NAMALWA (cell line): ENCODE measurements at places on chromosomes 5 and 9.

GRCh38 chr5:167819406-167819805, 472.0 kb upstream of the WWC1 start:
- DNase-seq, result no peak

DNA sequence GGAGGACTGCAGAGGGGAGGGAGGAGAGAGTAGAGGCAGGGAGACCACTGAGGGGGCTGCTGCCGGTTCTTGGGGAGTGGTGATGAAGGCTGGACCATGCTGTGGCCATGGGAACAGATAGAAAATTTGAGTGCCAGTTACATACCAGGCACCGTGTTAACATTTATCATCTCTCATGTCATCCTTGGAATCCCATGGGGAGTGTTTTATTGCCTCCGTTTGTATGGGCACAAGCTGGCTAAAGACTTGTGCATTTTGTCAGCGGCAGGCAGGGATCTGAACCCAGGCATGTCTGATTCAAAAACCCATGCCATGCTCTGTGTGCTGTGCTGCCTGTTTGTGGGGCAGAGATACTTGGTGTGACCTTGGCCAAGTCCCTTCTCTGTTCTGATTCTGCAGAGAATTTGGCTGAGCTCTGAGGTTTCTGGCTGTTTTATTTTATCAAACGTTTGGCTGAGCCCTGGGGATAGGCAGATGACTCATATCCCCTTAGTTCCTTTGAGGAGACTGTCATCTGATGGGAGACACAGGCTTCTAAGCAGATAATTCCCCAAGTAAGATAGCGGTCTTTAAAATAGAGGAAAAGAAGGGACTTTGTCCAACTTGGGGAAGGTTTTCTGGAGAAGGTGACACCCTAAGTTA, 22.2 kb downstream of the COL27A1 start:
- no peak for DNase-seq

DNA sequence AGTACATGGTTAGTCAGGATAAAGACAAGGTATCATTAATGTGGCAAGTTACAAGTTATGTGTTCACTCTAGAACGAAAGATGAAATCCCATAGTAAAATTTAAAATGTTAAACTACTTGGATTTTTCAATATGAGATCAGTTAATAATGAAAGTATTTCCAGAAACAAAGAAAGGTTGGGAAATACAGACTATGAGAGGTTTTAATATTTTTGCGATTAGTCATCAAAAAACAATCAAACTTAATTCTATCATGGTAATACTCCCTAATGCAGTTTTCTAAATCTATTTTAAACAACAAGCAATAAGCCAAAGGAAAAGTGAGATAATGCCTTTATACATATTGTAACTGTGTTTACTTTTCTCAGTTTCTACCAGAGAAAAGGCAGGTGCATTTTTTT, 10.6 kb downstream of the CDH12 start:
- no peak for DNase-seq

DNA sequence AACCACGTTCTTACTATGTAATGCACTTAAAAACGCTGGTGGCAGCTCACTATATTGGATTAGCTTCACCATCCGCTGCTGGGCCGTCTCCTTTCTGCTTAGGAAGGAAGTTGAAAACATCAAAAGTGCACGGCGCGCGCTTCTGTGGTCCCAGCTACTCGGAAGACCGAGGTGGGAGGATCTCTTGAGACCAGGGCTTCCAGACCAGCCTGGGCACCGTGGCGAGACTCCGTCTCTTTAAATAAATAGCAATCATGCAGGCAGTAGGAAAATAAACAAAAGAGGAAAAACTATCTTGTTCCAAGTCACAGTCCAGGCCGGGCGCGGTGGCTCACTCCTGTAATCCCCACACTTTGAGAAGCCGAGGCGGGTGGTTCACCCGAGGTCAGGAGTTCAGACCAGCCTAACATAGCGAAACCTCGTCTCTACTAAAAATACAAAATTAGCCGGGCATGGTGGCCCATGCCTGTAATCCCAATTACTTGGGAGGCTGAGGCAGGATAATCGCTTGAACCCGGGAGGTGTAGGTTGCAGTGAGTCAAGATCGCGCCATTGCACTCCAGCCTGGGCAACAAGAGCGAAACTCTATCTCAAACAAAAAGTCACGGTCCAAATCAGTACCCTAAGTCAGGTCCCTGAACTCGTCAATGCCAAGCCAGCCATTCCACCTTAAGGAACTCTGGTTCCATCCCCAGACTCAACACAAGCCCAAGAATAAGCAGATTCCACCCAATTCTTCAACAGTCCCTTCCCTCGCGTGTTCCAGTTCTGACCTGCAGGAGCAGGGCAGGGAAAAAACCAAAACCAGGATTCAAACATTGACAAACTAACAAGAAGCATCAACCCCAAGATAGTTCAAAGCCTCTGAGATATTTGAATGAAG, 1.0 kb upstream of the GOLGA1 start:
- DNase-seq, result peak; percentile 79

DNA sequence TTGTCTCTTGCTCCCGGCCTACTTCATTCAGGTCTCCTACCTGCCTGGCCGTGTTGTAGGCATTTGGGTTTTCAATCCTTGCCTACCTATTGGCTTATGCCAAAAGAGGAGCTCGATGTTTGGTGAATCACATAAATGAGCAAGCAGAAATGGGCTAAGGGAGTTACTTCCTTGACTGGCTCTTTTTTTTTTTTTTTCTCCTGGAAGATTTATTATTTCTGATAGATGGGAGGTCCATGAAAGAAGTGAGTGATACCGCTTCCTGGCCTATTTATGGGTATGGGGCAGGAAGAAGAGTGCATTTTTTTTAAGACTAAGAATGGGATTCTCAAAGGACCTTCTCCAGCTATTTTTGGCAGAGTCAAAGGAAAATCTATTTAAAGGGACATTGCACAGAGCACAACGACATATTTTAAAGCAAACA, 294.1 kb downstream of the ARHGAP26 start:
- DNase-seq, result no peak
